GM23338 (cell line): ENCODE measurements at places on chromosomes 3 and 15. TPM values are rescaled to one million over a fixed set of nuclear protein-coding genes. Genes with fewer than 3 reads are reported as not detected.
A peak's percentile ranks its signal among the peaks of the same experiment; 100 is the strongest.

DNA sequence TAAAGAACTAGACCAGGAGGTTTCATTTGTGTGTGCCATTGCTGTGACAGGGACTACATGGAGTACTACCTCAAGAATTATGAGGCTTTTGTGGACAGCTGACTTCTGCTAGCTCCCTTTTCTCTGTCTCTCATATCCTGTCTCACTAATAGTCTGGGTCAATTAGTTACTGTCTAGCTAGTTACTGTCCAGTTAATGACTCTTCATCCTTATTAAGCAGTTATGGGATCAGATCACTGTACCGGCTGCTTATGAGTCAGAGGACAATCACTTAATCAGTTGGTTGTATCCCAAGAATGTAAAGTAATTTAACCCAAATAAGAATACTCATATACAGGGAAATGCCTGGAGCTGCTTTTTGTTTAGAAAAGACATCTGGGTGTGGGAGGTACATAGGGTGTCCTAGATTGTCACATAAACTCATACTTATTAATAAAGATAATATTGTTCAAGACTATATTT is 158.0 kb downstream of the CDIN1 start:
- no peaks in the 10 kb centered on the region for H3K27me3 ChIP-seq
- H3K36me3 ChIP-seq = no peaks in the 10 kb centered on the region
- no peak for DNase-seq

DNA sequence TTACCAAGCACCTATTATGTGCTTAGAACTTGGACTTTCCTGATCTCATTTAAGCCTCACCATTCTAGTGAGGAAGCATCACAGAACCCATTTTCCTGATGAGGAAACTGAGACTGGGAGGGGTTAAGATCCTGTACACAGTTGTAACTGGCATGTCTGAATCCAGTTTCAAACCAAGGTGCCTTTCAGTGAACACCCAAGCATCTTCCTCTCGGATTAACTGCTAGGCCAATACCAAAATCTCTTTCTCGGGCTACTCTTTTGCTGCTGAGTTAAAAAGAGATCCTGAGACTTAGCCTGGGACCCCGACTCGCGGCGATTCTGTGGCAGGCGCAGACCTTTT is 578 bp upstream of the CEMIP start:
- peaks cover 47% of the 10 kb centered on the region for H3K27me3 ChIP-seq
- peaks cover 7% of the 10 kb centered on the region for H3K4me1 ChIP-seq
- H3K36me3 ChIP-seq = no peaks in the 10 kb centered on the region
- no peak for DNase-seq

DNA sequence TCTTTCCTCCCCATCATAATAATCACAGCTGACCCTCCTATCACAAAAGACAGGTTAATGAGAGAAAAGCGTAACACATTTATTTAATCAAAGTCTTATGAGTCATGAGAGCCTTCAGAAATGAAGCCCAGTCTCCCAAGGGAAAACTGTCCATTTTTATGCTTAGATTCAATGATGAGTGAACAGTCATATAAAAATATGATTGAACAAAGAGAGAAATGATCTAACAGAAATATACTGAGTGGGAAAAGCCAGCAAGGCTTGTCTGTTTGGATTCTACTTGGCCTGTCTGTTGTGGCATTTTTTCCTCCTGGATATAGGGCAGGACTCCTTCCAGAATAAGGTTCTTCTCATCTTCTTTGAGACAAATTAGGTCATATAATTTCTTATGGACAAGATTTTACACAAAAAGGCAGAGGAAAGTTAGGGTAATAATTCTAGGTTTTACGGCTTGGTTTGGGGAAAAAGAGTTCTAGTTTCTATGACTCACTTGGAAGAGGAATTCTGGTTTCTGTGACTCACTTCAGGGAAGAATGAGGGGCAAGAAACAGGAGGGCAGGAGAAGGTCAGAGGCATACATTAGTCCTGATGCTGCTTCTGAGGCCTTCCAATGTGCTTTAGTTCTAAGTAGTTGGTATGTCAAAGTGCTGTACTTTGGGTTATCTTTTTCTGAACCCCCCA is 534.2 kb downstream of the ZIC1 start:
- DNase-seq = no peak
- H3K4me1 ChIP-seq = peaks cover 34% of the 10 kb centered on the region
- H3K36me3 ChIP-seq = no peaks in the 10 kb centered on the region
- no peak overlapping the region for H3K27ac ChIP-seq
- no peaks in the 10 kb centered on the region for H3K27me3 ChIP-seq
- H3K4me3 ChIP-seq = no peak overlapping the region

GRCh38 chr15:70200511-70201424 is 103.1 kb upstream of the TLE3 start:
- peaks cover 6% of the 10 kb centered on the region; the same call in 1 of the 2 replicates for H3K4me1 ChIP-seq
- no peak overlapping the region for H3K27ac ChIP-seq
- no peak for DNase-seq
- no peak overlapping the region for H3K4me3 ChIP-seq
- no peaks in the 10 kb centered on the region for H3K27me3 ChIP-seq
- H3K36me3 ChIP-seq = no peaks in the 10 kb centered on the region

GRCh38 chr3:140636406-140637138 is 41.3 kb upstream of the TRIM42 start:
- no peak overlapping the region for H3K27ac ChIP-seq
- H3K36me3 ChIP-seq = no peaks in the 10 kb centered on the region
- H3K27me3 ChIP-seq = no peaks in the 10 kb centered on the region
- no peaks in the 10 kb centered on the region for H3K4me1 ChIP-seq
- DNase-seq = no peak

DNA sequence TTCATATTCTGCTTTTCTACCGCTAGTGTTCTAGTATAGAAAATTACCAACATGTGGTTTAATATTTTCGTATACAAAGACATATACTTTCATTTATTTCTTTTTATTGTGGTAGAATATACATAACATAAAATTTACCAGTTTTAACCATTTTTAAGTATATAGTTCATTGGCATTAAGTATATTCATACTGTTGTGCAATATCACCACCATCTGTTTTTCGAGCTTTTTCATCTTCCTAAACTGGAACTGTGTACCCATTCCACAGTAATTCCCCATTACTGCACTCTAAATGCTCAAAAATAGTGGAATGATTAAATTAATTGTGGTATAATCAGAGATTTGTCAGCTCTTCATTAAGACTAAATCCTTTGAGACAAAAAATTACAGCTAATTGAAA is 62.9 kb downstream of the ECT2 start:
- H3K27me3 ChIP-seq = no peaks in the 10 kb centered on the region
- DNase-seq = no peak
- no peaks in the 10 kb centered on the region for H3K4me1 ChIP-seq
- H3K36me3 ChIP-seq = peaks cover 14% of the 10 kb centered on the region

DNA sequence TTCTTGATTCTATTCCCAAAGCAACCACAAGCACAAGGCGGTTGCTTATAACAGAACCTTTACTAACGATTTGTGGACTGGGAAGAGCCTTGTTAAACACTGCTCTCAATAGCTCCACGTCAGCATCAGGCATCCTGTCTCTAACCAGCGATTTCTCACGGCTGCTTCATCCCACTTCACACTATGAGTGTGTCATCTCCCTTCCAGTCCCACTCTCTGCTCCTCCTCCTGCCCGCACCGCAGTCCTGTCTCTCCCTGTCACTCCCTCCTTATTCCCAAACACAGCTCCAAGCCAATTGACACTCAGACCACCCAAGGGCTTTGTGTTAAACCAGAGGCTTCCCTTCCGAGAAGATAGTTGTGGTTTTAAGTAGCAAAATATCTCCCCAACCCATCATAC is 94.8 kb downstream of the ABHD5 start:
- no peaks in the 10 kb centered on the region for H3K4me1 ChIP-seq
- H3K36me3 ChIP-seq = no peaks in the 10 kb centered on the region
- no peaks in the 10 kb centered on the region for H3K27me3 ChIP-seq
- H3K4me3 ChIP-seq = no peak overlapping the region
- no peak overlapping the region for H3K27ac ChIP-seq

GMPPB gene
- total RNA-seq = 29.4 and 36.1 TPM in 2 replicates

DNA sequence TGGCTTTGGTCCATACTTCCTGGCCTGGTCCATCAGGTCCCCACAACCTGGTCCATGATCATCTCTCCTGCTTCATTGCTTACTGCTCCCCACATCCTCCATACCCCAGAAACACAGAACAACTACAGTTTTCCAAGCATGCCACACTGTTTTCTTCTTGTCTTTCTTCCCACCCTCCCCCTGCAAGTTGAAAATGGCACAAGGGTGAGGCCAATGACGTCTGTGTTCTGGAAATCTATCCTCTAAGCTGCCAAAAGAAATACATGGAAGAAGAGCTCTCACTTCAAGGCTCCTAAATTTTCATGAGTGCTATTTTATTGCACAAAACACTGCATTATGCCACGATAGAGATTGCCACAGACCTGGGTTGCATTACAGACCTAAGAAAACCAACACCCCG is 404.4 kb downstream of the VPS13C start:
- no peak overlapping the region for H3K27ac ChIP-seq
- no peaks in the 10 kb centered on the region for H3K36me3 ChIP-seq
- DNase-seq = no peak
- H3K4me3 ChIP-seq = no peak overlapping the region
- no peaks in the 10 kb centered on the region for H3K27me3 ChIP-seq
- H3K4me1 ChIP-seq = peaks cover 15% of the 10 kb centered on the region

DNA sequence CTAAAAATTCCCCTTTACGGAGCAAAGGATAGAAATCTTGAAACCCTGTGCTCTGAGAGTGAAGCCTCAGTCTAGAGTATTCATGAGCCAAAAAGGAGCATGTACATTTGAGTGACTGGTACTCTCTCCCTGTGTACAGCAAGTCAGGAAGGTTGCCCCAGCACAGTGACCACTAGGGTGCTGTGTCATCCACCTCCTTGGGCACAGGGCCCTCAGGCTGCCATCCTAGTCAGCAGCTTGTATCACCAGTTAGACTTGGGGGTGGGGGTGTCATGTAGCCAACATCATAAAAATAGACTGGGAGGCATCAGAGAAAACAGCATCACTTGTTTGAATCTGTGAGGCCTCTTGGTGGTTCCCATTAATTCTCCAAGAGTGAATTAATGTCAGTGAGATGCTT is 12.0 kb downstream of the NME9 start:
- no peak overlapping the region for H3K4me3 ChIP-seq
- DNase-seq = no peak
- peaks cover 3% of the 10 kb centered on the region for H3K4me1 ChIP-seq
- no peaks in the 10 kb centered on the region for H3K27me3 ChIP-seq
- H3K27ac ChIP-seq = no peak overlapping the region

PRICKLE2 gene
- total RNA-seq = 12.0 and 12.5 TPM in 2 replicates

DCP1A gene
- 14.8 and 19.3 TPM in 2 replicates for total RNA-seq

DNA sequence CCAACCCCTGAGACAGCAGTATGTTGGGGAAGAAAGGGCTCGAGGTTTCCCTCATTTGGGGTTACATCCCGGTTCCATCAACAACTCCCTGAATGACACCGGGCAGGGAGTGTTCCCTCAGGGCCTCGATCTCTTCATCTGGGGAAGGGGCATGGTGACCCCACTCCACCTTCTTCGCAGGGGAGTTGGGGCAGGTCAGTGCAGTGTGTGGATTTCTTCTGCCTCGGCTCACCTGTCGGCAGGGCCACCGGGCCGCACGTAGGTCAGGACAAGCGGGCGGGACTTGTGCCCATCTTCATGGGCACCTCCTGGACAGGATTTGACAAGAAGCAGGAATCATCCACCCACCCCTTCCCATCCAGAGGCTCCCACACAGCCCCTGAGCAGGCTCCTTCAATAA is 17.4 kb downstream of the GRIP2 start:
- no peaks in the 10 kb centered on the region for H3K36me3 ChIP-seq
- no peak overlapping the region for H3K4me3 ChIP-seq
- peaks cover 17% of the 10 kb centered on the region for H3K4me1 ChIP-seq
- no peaks in the 10 kb centered on the region for H3K27me3 ChIP-seq
- no peak for DNase-seq
- no peak overlapping the region for H3K27ac ChIP-seq

GOLGA8G gene
- not detected in 2 replicates for total RNA-seq

XIRP1 gene
- not detected in 2 replicates for total RNA-seq

DPP8 gene
- 21.7 and 23.5 TPM in 2 replicates for total RNA-seq

PATL2 gene
- 0.35 TPM in 1 of 2 replicates, not detected in the other for total RNA-seq

GRCh38 chr3:41198526-41198925 is 779 bp upstream of the CTNNB1 start:
- H3K4me1 ChIP-seq = peaks cover 27% of the 10 kb centered on the region
- no peak for DNase-seq
- no peak overlapping the region for H3K27ac ChIP-seq
- H3K4me3 ChIP-seq = peak overlapping the region; percentile 92

DNASE1L3 gene
- total RNA-seq = not detected in 2 replicates

GRCh38 chr3:133014325-133014724 is 23.9 kb upstream of the TMEM108 start:
- no peaks in the 10 kb centered on the region for H3K4me1 ChIP-seq
- peak; percentile 5 for DNase-seq
- no peak overlapping the region for H3K27ac ChIP-seq
- no peaks in the 10 kb centered on the region for H3K36me3 ChIP-seq
- no peaks in the 10 kb centered on the region for H3K27me3 ChIP-seq
- H3K4me3 ChIP-seq = no peak overlapping the region

MESP2 gene
- 0.16 and 1.3 TPM in 2 replicates for total RNA-seq

GOLGA6B gene
- total RNA-seq = not detected in 2 replicates
